H1 (cell line): ENCODE measurements at places on chromosomes 11 and 22. TPM values are rescaled to one million over a fixed set of nuclear protein-coding genes. Genes with fewer than 3 reads are reported as not detected.

The DCHS1 gene
- 8.2 and 8.9 TPM in 2 replicates for polyA plus RNA-seq

The POU2AF2 gene
- polyA plus RNA-seq: not detected in 2 replicates

The MRGPRX4 gene
- polyA plus RNA-seq: not detected in 2 replicates

The CRYBB3 gene
- 0.44 and 0.63 TPM in 2 replicates for polyA plus RNA-seq

The FGF3 gene
- 0.19 TPM in 1 of 2 replicates, not detected in the other for polyA plus RNA-seq

The PRR33 gene
- polyA plus RNA-seq: 0.02 and 0.08 TPM in 2 replicates

The C1QTNF4 gene
- polyA plus RNA-seq: 3.9 and 4.8 TPM in 2 replicates

The CPSF7 gene
- 122 and 192 TPM in 2 replicates for polyA plus RNA-seq

The FAM180B gene
- 0.09 TPM in 1 of 2 replicates, not detected in the other for polyA plus RNA-seq

The SIK2 gene
- 8.7 and 11.2 TPM in 2 replicates for polyA plus RNA-seq

The OR52K2 gene
- polyA plus RNA-seq: not detected in 2 replicates

The CNIH2 gene
- 11.6 and 12.5 TPM in 2 replicates for polyA plus RNA-seq

The MS4A4E gene
- not detected in 2 replicates for polyA plus RNA-seq

The SLC22A9 gene
- polyA plus RNA-seq: not detected in 2 replicates

The OR8G1 gene
- polyA plus RNA-seq: not detected in 2 replicates

The EIF4G2 gene
- polyA plus RNA-seq: 294 and 438 TPM in 2 replicates

The TTLL8 gene
- polyA plus RNA-seq: not detected in 2 replicates

The LMO1 gene
- polyA plus RNA-seq: 0.17 and 0.30 TPM in 2 replicates

The OR52H1 gene
- 0.09 TPM in 2 replicates for polyA plus RNA-seq
